ENCODE measurements at places on chromosomes 12 and 14.

GRCh38 chr14:96461950-96462798, 40.0 kb upstream of the PAPOLA start:
- DNase-seq = no peak

DNA sequence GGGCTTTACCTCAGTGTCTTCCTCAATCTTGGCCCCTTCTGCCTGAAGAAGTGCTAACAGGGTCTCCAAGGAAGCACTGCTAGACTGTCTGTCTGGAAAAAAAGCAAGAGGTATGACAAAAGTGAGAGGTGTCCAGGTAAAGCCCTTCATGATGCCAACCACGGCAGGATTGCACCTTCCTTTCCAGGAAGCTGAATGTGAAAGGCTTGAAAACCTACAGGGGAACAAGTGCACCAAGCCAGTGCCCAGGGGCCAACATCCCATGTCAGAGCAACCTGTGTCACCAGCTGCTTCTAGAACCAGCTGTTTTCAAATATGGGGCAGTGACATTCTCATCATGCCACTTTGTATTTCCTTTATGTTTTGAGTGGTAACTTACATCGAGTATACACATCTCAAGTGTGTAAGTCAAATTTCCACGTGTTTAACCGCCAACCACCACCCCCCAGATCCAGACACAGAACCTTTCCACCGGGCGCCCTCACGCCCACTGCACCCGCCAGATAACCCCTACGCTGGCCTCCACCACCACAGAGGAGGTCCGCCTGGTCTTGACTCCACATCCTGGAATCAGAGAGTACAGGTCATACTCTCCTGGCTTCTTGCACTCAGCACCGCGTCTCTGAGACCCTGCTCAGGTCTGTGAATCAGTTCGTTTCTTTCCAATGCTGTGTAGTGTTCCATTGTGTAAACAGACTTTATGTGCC, 27.3 kb downstream of the VPS37B start:
- DNase-seq = no peak

- no peak for DNase-seq
These were observed 3.7 kb downstream of the GZMB start for GRCh38 chr14:24630087-24630871.

- DNase-seq = no peak
These were observed 1181.2 kb downstream of the VRK1 start for GRCh38 chr14:97978341-97978740.

DNA sequence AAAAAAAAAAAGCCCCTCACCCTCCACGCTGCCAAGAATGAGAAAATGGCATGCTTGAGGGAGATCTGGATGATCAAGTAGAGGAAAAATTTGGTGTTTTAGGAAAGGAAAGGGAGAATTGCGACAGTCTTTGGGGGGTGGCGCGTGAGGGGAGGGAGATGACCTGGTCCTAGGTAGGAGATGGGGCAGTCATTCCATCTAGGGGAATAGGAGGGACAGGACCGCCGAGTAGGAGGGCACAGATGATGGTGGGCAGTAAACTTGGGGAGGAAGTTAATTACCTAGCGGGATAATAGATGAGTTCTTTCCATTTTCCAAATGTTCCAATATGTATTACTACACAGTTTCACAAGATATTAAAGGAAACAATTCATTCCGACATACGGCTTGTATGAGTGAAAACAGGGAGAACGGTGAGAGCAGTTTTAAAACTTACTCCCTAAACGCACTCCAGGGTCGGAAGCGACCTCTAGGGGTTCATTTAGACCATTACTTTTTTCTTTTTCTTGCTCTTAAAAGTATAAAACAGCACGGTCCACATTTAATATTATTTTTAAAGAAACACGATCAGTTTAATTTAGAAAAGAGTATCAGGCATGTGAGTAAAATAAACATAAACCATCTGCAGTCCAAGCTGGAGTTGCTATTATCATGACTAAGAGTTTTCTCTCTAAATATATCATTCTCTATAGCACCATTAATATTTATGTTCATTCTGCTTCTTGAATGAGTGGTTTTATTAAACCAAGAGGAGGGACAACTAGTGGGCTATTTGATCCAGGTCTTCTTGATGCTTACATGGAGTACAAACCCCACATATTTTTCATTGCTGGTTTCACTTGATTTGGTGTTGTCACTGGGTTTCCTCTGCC, 3.0 kb upstream of the FNTB start:
- DNase-seq = no peak

DNA sequence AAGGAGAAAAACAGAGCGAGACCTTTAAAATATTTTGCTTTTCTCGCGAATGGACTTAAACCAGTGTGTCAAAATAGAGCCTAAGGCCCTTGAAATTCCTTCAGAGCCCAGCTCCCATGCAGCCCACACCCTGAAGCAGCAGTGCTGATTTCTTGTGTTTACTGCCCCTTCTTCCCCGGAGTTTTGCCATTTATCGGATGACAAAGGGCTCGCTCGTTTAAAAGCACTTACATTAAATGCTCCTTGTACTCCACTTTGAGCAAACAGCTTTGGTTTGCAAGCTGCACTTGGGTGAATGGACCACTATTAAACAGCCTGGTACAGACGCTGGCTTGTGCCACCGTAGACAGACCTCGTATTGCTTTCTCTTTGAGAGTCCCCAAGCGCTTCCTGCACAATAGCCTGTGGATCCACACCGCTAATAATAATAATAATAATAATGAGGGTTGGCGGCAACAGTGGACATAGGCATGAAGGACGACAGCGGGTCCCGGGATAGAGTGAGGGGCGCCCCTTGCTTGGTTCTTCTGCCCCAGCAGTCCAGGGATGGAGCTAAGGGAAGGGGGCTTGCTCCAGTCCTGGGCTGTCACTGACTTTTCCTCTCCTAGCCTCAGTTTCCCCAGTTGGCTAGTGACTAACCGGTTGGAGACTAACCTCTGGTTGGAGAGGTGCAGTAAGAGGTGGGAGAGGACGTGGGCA, 6.6 kb downstream of the DLK1 start:
- no peak for DNase-seq

- no peak for DNase-seq
These were observed 5.0 kb downstream of the BDKRB1 start for GRCh38 chr14:96261053-96261452.

DNA sequence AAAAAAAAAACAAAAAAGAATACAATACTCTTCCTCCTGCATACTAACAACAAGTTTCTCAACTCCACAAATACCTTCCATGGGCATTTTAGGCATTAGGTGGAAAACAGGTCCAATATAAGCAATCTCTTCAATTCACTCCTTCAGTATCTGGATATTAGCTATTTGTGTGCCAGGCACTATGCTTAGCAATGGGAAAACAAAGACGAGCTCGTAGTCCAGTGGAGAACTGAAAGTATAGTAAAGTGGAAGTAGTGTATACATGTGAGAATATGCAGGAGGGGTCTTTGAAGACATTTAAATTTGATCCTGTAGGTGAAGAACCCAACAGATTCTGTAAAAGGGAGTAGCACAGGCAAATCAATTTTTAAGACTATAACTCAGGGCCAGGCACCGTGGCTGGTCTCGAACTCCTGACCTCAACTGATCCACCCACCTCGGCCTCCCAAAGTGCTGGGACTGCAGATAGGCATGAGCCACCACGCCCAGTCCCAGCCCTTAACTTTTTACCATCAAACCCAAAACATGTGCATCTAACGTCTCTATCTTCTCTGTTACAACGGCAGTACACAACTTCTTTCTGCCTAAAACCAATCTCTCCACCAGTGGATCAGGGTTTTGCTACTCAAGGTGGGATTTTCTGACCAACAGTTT, 10.6 kb downstream of the HECTD1 start:
- peak; percentile 45 for DNase-seq

DNA sequence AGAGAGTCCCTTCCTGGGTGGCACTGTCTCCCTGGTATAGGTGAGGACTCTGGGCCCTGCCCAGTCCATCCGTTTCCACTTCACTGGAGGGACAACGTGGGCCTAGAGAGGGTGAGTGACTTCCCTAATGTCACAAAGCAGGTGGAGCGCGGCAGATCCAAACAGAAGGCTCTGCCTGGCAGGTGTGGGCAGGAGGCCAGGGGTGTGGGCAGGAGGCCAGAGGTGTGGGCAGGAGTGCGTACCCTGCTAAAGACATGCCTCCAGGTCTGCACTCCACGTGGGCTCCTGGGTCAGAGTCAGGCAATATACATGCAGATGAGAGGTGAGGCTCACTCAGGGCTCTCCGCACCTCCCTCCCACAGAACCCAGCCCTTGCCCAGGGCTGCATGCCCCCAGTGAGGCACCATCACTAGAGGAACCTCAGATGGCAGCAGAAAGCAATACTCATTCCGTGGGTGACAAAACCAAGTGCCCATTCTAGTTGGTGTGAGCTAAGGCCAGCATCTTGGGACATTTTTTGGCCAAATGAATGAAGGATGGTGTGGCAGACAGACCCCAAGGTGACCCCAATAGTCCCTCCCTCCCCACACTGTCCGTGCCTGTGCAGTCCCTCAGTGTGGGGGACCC, 271.6 kb upstream of the RTL1 start:
- DNase-seq = peak; percentile 28

- DNase-seq = peak; percentile 40
These were observed 3.7 kb upstream of the ZFP36L1 start for GRCh38 chr14:68796418-68797101.

DNA sequence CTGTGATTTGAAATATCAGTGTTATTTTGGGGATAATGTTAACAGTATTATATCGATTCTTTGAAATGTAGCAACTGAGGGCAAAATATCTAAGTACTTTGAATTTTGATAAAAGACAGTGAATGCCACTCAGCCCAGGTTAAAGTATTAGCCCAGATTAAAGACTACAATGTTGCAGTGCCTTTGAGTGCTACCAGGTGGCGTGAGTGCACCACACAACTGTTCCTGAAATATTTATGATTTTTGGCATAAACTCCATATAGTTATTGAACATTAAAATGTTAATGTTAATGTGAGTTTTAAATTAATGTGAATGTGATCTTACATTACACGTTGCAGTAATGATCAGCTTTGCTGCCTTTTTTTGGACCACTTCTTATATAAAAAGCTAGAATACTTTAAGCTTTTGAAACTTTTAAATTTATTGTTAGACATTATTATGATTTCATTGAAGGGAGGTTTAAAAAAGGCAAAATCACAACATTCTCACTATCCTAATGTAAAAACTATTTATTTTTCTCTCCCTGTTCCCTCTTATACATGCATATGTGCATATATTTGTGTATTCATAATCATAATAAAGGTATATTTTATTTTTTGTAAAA, 22.5 kb downstream of the MRPS35 start:
- no peak for DNase-seq

DNA sequence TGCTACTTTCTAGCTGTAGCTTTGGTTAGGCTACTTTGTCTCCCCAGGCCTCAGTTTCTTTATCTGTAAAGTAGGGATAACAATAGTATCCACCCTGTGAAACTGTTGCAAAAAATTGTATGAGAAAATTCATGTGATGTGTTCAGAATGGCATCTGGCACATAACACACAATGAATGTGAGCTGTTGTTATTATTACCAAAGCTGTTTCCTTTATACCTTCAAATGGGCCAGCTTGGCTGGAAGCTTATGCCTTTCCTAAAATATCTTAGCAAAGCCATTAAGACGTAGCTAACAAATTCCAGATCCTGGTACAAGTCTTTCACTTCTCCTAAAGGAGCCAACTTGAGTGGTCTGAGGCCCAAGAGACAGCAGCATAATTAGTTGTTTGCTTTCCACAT, 25.2 kb upstream of the MANSC4 start:
- no peak for DNase-seq

- no peak for DNase-seq
These were observed 13.6 kb downstream of the BCL11B start for GRCh38 chr14:99258341-99258861.

- DNase-seq = no peak
These were observed 10.5 kb downstream of the TCL1B start for GRCh38 chr14:95696741-95697140.

GRCh38 chr14:25111061-25111601, 61.2 kb upstream of the STXBP6 start:
- DNase-seq = no peak

GRCh38 chr12:24996102-24996797, 47.3 kb upstream of the BCAT1 start:
- DNase-seq = no peak

DNA sequence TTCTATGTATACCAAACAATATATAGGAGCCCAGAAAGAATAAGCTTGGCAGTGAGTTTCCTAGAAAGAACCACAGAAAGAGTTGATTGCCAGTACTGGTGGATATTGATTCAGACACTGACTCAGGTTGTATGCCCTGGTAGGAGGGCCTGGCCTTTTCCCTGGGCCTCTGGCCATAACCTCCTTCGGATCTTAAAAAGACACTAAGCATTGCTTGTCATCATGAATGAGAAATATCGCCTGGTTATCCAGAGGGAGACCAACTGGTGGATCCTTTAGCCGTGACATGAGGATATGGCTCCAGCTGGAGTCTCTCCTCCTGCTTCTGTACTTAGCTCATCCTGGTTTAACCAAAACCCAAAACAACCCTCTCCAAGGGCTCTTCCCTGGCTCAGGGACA, 231.5 kb downstream of the MSRB3 start:
- DNase-seq = no peak

GRCh38 chr14:84482256-84483071, 1047.5 kb upstream of the FLRT2 start:
- DNase-seq = no peak

DNA sequence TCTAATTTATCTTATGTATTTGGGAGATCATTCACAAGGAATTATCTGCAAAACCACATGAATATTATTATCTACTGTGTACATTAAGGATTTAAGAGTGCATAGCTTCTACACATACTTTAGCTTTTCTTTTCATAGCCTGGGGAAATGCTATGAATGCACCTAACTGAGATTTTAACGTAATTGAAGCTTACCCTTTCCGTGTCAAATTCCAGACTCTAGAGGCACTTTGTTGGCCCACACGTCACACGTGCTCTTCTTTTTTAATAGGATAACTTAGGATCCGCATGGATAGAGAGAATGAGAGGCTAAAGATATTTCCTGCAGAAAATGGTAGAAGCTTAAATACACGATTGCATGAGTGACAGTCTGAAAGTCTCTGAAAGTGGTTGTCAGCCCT, 481.1 kb downstream of the PCNX1 start:
- no peak for DNase-seq

DNA sequence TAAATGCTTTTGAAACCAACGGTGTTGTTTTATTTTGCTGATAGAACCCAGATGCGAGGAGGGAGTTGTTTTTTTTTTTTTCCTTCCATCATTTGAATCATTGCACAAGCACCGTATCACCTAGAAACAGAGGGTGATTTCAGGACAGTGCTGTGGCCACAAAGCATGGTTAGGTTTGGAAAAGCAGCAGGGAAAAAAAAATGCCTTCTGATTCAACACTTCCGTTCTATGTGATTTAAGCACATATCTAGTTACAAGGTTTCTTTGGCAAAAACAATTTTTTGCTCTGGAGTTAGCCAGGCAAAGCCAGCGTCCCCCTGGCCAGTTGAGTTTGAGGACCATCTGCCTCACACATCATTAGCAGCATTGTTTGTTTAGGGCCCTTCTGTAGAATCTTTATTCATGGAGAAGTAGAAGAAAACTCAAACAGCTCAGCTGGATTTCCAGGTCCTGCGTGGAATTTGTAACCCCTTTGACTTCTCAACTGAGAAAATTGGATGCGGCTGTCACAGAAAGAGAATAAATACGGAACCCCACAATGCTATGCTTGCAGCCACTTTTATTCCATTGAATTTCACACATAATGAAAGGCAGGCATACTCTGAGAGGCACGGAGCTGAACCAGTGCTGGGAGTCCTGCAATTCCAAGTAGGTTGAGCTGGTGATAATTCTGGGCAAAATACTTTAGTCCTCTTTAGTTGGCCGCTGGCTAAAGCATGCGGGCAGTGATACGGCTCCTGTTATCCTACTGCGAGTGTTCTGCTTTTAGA, 17.0 kb upstream of the WNT5B start:
- DNase-seq = no peak

GRCh38 chr12:91825999-91826398, 319.6 kb downstream of the BTG1 start:
- DNase-seq = no peak

- no peak for DNase-seq
These were observed 181.0 kb downstream of the KTN1 start for GRCh38 chr14:55760789-55761566.

Data from liver (tissue), 10 donors.